NCI-H748 treated with DMSO at 0.1 percent for 48 hours (cell line): ENCODE measurements at places on chromosomes 16 and 17.
A peak's percentile ranks its signal among the peaks of the same experiment; 100 is the strongest.

- DNase-seq = no peak
These were observed 122.3 kb downstream of the CDK5R1 start for GRCh38 chr17:32609085-32609484.

DNA sequence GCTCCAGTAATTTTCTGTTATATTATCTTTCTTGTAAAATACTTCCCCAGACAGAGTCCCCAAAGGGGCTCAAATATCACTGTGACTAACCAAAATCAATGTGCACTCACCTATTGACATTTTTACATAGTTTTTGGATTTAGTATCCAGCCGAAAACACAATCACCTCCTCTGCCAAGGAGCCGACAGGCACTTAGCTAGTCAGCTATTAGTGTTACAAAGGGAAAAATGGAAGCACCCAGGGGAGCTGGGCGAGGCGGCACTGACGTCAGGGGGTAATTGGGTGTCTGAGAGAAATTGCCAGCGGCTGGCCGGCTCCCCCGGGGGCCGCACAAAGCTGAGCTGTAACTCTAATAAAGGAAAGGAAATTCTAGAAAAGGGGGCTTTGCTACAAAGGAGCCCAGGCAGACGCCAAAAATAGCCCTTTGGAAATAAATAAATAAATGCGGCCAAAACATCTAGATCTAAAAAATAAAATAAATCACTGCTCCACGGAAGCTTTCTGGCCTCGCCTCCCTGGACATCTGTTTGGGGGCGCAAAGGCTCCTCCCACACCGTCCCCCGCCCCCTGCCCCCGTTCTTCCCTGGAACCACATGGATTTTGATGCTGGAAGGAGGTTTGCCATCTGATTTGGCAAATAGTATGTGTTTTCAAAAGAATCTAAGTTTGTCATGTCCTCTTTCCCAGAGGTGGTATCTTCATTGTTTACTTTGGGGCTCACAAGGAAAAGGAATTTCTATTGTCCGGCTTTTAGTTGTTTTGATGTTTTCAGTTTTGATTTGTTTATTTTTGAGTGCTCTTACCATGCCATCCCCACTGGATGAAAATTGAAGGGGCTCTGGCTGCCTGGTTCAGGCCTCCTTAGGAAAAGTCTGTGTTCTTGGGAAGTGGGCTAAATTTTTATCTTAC is 156.7 kb downstream of the ZNF423 start:
- peak; percentile 45 for DNase-seq

- no peak for DNase-seq
These were observed 9.8 kb upstream of the C17orf113 start for GRCh38 chr17:42060231-42060630.

GRCh38 chr17:43897831-43898230 is 9.5 kb downstream of the MPP2 start:
- no peak for DNase-seq

DNA sequence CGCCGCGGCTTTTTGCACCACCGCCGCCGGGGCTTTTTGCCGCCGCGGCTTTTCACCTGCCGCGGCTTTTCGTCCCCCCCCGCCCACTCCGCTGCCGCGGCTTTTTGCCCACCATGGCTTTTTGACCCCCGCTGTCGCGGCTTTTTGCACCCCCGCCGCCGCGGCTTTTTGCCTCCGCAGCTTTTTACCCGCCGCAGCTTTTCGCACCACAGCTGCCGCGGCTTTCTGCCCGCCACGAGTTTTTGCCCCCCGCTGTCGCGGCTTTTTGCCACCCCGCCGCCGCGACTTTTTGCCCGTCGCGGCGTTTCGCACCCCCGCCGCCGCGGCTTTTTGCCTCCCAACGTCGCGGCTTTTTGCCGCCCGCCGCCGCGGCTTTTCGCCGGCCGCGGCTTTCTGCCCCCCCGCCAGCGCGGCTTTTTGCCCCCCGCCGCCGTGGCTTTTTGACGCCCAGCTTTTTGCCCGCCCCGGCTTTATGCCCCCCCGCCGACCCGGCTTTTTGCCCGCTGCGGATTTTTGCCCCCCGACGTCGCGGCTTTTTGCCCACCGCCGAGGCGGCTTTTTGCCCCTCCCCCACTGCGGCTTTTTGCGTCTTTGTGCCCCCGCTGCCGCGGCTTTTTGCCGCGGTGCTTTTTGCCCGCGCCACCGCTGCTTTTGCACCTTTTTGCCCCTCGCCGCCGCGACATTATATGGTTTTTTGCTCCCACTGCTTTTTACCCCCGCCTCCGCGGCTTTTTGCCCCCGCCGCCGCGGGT is 1343.6 kb downstream of the TP53TG3F start:
- no peak for DNase-seq

- DNase-seq = no peak
These were observed 165.4 kb downstream of the SEC14L1 start for GRCh38 chr17:77306048-77306789.

DNA sequence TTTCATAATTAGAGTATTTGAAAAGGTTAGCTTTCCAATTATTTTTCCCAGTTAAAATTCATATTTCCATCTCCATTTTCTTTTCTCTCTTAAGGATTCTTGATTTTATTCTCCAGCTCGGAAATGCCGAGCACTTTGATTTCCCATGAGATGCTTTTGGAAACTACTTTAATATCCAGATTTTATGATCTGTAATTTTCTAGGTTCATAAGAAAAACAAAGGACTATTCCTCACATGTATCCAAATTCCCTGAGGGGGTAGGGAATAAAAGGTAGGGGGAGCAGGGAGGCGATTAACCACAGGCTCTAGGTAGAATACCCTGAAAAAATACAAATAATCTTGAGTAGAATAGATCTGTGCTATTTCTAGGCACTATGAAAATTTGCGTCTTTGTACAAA is 938 bp downstream of the RNF43 start:
- no peak for DNase-seq

DNA sequence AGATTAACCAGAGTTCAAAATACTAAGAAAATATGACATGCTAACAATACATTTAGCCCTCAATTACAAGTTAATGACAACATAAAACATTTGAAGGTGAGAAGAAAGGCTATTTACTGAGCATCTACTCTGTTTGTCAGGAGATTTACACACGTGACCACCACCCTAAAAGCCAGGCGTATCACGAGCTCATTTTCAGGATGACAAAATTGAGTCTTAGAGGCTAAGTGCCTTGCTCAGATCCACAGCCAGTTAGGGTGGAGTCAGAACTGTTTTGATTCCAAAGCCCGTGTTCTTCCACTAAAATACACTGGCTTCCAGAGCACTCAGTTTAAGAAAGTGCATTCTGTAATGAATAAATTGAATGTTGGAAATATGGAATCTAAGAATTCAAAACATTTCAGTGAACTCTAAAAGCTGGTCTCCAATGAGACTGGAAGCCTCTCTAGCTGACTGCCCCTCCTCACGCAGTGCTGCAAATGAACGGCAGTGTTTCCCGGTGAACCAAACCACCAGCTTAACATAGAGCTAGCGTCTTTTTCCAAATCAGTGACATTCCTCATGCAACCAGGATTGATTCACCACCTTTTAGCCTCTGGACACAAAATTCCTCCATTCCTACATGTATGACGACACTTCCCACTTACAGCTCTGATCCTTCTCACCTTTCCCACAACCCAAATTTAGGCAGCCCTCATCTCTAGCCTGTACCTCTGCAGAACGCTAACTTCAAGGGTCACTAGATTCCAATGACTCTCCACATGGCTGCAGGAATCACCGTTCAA is 5.9 kb downstream of the ZDHHC7 start:
- DNase-seq = no peak
